Thymus (tissue), 14 donors: ENCODE measurements at places on chromosomes 1 and 21. TPM values are rescaled to one million over a fixed set of nuclear protein-coding genes. Genes with fewer than 3 reads are reported as not detected.
A peak's percentile ranks its signal among the peaks of the same experiment; 100 is the strongest.

DNA sequence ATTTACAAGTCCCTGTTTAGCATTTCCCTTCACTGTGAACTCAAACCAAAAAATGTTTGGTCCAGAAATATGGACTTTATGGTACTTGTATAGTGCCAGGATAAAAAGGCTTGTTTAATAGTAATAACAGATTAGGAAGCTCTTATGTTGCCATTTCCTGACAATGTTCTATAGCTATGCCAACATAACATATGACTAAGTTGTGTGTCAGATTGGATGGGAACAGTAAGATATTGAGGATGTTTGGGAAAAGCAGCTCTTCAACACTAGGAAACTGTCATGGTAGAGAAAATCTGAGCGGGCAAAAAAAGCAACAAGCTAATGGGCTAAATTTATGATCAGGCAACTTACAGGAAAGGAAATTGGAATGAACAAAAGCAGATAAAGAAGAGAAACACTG, 287.1 kb upstream of the ADGRL4 start:
- H3K4me1 ChIP-seq: no peaks in the 10 kb centered on the region
- no peaks in the 10 kb centered on the region for H3K27me3 ChIP-seq

DNA sequence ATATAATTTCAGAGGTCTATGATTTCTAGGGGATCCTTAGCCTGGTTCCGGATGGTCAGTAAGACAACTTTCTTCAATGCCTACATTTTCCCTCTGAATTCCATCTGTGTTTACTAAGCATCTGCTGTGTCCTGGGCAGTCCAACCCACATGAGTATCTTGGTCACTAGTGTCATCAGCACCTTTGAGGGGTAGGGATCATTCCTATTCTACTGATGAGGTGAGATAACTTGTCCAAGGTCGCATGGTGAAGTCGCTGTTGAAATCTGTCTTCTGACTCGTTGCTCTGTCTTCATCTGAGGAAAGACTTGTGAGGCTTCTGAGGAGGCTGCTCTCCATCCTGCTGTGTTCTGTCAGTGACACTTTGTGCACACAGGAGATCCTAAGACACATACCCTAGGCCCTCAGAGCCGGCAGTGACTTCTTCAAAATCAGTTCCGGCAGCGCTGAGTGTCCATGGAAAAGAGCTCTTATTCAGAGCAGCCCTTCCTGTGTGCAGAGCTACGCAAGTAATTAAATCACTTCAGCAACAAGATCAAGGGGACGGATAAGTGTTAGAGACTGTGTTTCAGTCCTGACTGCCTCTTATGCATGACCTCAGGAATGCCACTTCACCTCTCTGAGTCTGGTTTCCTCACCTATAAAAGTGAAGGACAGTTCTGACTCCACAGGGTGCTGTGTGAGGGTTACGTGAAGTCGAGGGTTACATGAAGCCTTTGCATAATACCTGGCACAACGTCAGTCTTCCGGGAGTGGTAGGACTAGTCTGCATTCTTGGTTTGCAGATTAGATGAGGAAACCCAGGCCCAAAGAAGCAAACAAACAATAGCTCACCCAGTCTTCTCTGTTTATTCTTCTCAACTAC, 28.4 kb downstream of the AK2 start:
- no peaks in the 10 kb centered on the region for H3K4me1 ChIP-seq
- no peak overlapping the region for H3K4me3 ChIP-seq
- no peaks in the 10 kb centered on the region for H3K27me3 ChIP-seq
- peaks cover 54% of the 10 kb centered on the region for H3K36me3 ChIP-seq
- no peak overlapping the region for H3K27ac ChIP-seq
- no peak for DNase-seq

- no peaks in the 10 kb centered on the region for H3K36me3 ChIP-seq
- H3K4me1 ChIP-seq: no peaks in the 10 kb centered on the region
- no peak overlapping the region for H3K4me3 ChIP-seq
- no peaks in the 10 kb centered on the region for H3K27me3 ChIP-seq
Measured at GRCh38 chr1:217211486-217211885, 419.4 kb downstream of the GPATCH2 start.

- peaks cover 6% of the 10 kb centered on the region for H3K27me3 ChIP-seq
- H3K36me3 ChIP-seq: no peaks in the 10 kb centered on the region
- peaks cover 12% of the 10 kb centered on the region for H3K4me1 ChIP-seq
- H3K27ac ChIP-seq: peak overlapping the region; percentile 51
- no peak for DNase-seq
Measured at GRCh38 chr1:3032371-3033039, 11.2 kb downstream of the ACTRT2 start.

GRCh38 chr1:212477680-212478466, 45.2 kb downstream of the NENF start:
- no peak for DNase-seq
- no peak overlapping the region for H3K27ac ChIP-seq
- H3K4me1 ChIP-seq: peaks cover under 1% of the 10 kb centered on the region
- no peak overlapping the region for H3K4me3 ChIP-seq
- no peaks in the 10 kb centered on the region for H3K27me3 ChIP-seq
- no peaks in the 10 kb centered on the region for H3K36me3 ChIP-seq

GRCh38 chr1:56477164-56478111, 101.9 kb downstream of the PLPP3 start:
- peaks cover 5% of the 10 kb centered on the region for H3K4me1 ChIP-seq
- H3K4me3 ChIP-seq: peak overlapping the region; percentile 26
- peaks cover 30% of the 10 kb centered on the region for H3K27me3 ChIP-seq
- H3K27ac ChIP-seq: peak overlapping the region; percentile 46

GRCh38 chr1:183283286-183283685, 97.2 kb downstream of the LAMC2 start:
- H3K27me3 ChIP-seq: no peaks in the 10 kb centered on the region
- no peaks in the 10 kb centered on the region for H3K4me1 ChIP-seq
- H3K27ac ChIP-seq: peak overlapping the region; percentile 17
- no peaks in the 10 kb centered on the region for H3K36me3 ChIP-seq
- H3K4me3 ChIP-seq: no peak overlapping the region

- no peak overlapping the region for H3K27ac ChIP-seq
- H3K27me3 ChIP-seq: no peaks in the 10 kb centered on the region
- no peak for DNase-seq
- no peak overlapping the region for H3K4me3 ChIP-seq
- peaks cover 31% of the 10 kb centered on the region for H3K36me3 ChIP-seq
Measured at GRCh38 chr1:21706151-21706835, 37.1 kb upstream of the RAP1GAP start.

DNA sequence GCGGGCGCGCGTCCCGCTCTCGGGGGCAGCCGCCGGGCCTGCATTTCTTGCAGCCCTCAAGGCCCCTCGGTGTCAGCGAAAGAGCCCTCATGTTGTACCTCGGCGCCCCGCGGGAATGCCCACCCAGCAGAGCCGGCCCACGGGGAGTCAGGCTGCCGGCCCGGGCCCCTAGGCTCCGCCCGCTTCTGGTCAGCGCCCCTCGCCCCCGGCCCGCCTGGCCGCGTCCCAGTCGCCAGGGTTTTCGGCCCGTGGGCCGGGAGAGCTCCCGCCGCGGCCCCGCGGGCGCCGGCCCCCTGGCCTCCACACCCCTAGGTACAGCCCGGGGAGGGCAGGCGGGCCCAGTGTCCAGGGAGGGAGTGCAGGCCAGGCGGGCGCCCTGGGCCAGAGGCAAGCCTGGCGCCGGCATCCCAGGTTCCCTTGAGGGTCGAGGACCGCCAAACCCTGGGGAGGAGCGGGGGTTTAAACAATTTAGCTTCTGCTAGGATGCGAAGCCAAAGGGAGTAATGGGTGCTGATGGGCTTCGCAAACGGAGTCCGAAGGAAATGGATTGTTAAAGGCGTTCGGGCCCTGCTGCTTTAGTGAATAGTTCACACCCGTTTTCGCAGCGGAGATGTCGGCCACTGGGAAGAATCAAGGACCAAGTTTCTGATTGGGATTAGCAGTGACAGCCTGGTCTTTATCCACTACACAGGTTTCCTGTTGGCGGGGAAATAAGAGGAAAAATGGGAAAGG, 486 bp upstream of the KCNA3 start:
- peaks cover 8% of the 10 kb centered on the region for H3K4me1 ChIP-seq
- no peak for DNase-seq

DNA sequence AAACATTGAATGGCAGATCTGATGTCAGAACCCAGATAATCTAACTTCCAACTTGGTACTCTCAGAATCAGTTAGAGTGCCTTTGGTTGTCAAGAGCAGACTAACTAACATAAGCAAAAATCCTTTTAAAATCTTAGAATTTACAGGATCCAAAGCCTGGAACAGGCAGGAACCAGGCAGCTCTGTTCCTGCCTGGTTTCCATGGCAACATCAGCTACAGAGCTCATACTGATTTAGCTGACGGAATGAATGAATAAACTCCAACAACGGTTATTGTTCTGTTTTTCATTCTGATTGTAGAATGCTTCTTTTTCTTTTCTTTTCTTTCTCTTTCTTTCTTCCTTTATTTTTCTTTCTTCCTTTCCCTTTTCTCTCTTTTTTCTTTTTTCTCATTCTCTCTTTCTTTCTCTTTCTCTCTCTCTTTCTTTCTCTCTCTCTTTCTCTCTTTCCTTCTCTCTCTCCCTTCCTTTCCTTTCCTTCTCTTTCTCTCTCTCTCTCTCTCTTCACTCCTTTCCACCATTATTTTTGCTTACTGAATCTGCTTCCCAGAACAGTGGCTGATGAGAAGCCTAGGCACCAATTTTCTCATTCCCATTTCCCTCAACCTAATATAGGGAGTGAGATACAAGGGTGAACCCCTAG, 121.6 kb downstream of the RGS7 start:
- H3K4me1 ChIP-seq: no peaks in the 10 kb centered on the region
- DNase-seq: no peak
- H3K27ac ChIP-seq: no peak overlapping the region
- H3K27me3 ChIP-seq: no peaks in the 10 kb centered on the region

DNA sequence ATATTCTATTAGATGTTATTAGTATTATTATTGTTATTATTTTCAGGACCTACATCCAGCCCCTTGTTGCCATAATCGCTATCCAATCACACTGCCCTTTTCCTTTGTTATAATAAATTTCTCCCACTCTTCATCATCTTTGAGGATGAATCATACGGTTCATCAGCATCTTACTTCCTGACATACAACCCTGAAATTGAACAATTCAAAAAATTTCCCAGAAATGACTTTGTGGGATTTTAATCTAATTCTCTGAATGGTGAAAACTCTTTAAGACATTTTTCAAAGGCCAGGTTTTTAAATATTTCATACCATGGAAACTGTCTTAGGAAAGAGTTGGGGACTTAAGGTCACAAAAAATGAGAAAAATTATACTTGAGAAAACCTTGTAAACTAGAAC, 353.5 kb downstream of the ST6GALNAC3 start:
- no peak for DNase-seq
- H3K27me3 ChIP-seq: no peaks in the 10 kb centered on the region
- no peaks in the 10 kb centered on the region for H3K36me3 ChIP-seq
- no peak overlapping the region for H3K4me3 ChIP-seq
- no peaks in the 10 kb centered on the region for H3K4me1 ChIP-seq

DNA sequence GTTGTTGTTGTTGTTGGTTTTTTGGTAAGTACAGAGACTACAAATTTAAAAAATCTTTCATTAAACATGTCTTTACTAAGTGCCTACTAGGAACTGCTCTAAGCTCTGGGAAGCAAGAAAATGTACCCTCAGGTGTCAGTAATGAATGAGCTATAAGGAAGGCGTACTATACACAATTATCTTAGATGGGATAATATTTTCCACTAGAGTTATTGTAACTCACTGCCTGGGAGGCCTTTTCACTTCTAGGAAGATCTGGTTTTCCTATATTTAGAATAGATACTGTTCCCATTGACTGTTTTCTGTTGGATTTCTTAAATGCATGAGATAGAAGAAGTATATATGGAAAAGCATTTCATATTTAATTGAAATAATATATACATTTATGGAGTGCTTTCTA, 19.6 kb downstream of the CLIC4 start:
- DNase-seq: no peak
- H3K27me3 ChIP-seq: no peaks in the 10 kb centered on the region
- H3K4me1 ChIP-seq: no peaks in the 10 kb centered on the region
- no peak overlapping the region for H3K27ac ChIP-seq
- H3K4me3 ChIP-seq: no peak overlapping the region

LRRC53 gene
- total RNA-seq: 0.19 TPM

DYNLT4 gene
- total RNA-seq: 0.09 TPM

LCE1F gene
- total RNA-seq: not detected

ERO1B gene
- total RNA-seq: 4.3 TPM

C4BPB gene
- 0.71 TPM for total RNA-seq

ANGPTL1 gene
- total RNA-seq: 3.9 TPM

DNAH14 gene
- 31.9 TPM for total RNA-seq

AMY1C gene
- 2.5 TPM for total RNA-seq

RBM34 gene
- total RNA-seq: 95.1 TPM
